ENCODE measurements at places on chromosomes 2 and 18.

- peak; percentile 35 for DNase-seq
Measured at GRCh38 chr2:240024766-240025165, 376 bp downstream of the NDUFA10 start.

GRCh38 chr2:129212299-129212958, 767.0 kb upstream of the RAB6C start:
- no peak for DNase-seq

GRCh38 chr18:38572554-38573111, 1007.0 kb upstream of the CELF4 start:
- DNase-seq, result no peak

DNA sequence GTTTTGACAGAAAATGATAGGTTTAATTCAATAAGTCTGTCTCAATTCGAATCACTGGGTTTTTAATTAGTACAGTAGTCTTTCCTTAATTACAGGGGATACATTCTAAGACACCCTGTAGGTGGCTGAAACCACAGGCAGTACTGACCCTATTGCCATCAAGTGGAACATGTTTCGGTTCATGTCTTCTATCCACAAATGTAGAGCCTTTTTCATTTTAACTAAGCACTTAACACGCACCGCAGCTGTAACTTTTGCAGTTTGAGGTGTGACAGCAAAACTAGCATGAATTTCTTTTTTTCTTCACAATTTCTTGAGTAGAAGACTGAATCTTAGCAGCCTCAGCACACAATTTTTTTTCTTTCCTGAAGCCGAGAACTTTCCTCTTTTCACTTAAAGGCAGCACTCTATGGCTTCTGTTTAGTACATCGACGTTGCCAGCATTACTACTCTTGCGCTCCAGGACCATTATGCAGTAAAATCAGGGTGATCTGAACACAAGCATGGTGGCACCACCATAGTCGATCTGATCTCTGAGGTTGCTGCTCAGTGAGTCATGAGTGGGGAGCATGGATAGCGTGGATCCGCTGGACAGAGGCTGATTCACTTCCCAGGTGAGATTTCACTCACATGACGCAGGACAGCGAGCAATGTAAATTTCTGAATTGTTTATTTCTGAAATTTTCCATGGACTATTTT, 805.1 kb downstream of the RNF144A start:
- DNase-seq, result no peak

DNA sequence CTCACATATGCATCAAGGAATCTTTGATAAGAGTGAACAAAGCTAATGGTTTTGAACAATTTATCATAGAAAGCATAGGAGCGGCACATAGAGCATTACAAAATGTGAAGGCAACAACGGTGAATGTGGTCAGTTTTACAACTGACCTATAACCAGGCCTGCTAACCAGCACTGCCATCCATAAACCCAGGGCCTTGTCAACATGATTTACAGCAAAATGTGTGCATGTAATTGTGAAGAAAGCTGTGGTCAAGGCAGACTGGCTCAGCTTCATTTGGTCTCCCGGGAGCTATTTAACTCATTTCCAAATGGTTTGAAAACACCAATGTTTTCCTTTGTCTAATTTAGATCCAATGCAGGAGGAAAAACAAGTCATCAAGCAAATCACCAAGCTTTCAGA, 119.8 kb downstream of the DHRS9 start:
- no peak for DNase-seq

Measured in GM12892 (cell line).